WERI-Rb-1 (cell line): ENCODE measurements at places on chromosomes 16 and 17.

DNA sequence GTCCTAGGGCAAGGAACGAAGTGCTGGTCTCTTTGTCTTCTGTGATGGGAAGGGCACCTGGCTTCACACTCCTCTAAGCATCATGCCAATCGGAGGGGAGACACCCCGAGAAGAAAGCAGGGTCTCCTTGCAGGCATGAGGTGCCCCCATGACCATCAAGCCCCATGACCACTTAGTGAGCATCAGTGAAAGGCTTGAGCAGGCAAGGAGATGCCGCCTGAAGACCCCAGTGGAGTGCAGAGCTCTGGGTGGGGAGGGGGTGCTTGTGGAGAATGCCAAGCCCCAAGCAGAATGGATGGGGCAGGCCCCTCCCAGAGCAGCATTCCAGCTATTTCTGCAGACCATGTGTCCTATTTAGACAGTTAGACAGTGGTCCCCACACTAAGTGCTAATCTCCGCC, 232.7 kb upstream of the TNRC6C start:
- DNase-seq = no peak

DNA sequence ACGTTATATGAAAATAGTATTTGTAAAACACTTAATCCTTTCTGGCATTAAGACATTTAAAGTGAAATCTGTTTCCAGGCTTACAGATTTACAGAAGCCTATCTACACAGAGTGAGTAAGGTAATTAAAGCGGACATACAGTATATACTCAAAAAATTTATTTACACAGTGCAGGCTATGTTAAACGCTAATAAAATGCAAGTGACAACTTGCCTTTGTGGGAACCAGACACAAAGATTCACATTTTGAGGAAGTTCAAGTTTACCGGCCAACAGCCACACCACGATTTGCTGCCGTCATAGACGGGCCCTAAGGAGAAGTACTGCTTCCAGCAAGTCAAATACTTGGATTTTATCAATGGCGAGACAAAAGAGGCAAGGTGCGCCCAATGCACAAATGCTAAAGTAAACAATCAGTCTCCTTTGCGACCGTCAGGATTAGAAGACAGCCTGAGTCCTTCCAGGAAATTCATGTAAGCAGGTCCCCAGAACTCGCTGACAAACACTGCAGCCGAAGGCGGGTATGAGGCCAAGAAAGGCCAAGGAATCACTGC, 801 bp downstream of the VPS35 start:
- DNase-seq = no peak

- no peak for DNase-seq
Observed at GRCh38 chr17:4033751-4034251, 69.6 kb upstream of the ATP2A3 start.

- DNase-seq = peak; percentile 95
Observed at GRCh38 chr17:57636985-57637665, 108.0 kb downstream of the CCDC182 start.

DNA sequence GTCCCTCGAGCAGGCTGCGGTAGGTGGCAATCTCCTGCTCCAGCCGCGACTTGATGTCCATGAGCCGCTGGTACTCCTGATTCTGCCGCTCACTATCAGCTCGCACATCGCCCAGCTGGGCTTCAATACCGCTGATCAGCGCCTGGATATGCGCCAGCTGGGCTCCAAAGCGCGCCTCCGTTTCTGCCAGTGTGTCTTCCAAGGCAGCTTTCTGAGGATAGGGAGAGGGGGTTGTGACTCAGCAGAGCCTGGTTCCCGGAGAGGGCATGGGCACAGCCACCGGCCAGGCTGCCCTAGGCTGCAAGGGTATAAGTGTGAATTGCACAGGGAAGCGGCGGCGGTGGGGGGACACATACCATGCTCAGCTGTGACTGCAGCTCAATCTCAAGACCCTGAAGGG, 4.3 kb downstream of the KRT19 start:
- no peak for DNase-seq

- peak; percentile 57 for DNase-seq
Observed at GRCh38 chr16:22318690-22319358, 21.6 kb downstream of the POLR3E start.

DNA sequence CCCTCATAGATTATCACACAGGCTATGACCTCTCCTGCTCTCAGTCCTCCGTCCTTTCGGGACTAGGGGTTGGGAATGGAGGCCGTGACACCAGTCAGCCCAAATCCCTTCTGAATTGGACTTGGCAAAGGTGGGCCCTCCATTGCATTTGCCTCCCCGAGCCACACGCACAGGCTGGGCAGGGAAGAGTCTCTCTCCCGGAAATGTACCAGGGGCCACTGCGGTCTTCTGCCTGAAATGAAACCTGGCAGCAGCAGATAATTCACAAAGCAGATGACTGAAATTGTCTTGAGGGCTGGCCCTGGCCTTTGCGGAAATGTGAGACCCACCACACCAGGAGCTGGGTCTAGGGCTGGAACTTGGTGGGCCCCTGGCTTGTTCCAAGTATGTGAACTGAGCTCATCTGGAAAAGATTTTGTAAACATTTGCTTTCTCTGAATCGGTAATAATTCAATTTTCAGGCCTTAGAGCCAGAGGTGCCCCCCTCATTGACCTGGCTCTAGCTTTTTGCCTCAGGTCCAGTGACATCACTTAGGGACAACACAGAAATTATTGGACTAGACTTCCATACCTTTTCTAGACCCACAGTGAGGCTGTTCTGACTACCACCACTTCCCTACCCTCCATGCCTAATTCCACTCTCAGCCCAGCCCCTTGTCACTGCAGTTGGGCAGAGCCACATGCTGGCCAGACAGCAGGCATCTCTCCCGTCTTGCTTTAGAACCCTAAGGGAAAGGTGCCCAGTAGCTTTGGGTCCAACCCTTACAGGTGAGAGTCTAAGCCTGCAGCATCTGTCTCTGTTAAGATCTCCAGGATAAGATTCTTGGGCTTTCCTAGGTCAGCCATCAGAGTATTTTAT, 75.2 kb downstream of the CCDC182 start:
- DNase-seq = peak; percentile 14

- no peak for DNase-seq
Observed at GRCh38 chr17:34371405-34372100, 8.5 kb upstream of the CCL1 start.

DNA sequence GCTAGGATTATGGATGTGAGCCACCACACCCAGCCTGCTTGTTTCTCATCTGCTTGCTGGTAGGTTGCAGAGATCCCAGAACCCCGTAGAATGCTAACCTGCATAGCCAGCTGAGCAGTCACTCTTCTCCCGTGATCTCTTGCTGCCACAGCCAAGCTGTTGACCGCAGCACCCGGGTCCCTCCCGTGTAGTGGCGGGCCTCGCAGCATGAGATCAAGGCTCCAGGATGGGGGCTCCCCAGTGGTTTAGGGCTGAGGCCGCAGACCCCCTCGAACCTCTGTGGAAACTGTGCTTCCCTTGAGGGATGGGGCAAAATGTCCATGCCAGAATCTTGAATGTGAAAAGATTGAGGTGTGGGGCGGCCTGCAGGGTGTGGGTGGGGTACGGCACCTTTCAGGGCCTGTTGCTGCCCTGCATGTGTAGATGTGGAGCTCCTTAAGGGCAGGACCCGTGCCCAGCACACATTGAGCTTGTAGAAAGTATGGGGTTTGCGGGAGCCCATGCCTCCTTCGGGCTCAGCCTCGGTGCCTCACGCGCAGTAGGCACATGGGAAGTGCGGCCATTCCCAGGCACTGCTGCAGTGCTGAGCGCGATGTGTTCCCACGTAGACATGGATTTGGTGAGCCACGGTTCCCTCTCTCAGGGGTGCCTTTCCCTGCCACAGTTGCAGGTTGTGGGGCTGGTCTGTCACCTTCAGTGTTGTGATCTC, 99.9 kb downstream of the BANP start:
- DNase-seq = no peak

GRCh38 chr16:67944690-67945391, 921 bp upstream of the LCAT start:
- DNase-seq = no peak

GRCh38 chr16:80546249-80546648, 5.5 kb downstream of the DYNLRB2 start:
- DNase-seq = no peak

DNA sequence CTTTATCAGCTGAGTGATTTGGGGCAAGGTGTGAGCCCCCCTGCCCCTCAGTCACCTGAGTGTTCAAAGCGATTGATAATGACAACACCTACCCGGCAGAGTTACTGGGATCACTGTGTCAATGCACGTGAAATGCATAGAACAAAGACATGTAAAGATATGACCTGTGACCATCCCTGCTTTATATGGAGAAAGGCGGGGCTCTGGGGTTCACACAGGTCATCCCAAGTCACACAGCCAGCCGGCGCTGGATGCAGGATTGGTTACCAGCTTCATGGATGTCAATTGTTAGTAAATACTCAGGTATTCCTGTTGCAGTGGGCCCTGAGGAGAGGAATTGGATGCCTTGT, 64.4 kb downstream of the CRISPLD2 start:
- no peak for DNase-seq

DNA sequence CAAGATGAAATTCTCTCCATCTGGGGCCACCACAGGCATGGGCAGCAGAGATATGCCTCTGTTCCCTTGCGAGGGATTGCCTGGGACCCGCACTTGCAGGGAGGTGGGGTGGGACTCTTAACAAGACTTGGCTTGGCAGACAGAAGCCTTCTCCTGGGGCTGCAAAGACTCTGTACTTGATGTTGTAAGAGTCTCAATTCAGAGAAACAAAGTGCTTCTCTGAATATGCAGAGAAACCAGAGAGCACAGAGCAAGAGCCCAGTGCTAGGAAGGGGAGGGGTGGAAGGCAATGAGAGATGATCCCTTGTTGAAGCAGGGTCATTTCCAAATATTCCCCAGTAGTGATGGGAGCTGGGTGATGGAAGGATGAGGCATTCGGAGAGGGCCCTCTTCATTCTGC, 2.2 kb downstream of the MMP28 start:
- DNase-seq = no peak

DNA sequence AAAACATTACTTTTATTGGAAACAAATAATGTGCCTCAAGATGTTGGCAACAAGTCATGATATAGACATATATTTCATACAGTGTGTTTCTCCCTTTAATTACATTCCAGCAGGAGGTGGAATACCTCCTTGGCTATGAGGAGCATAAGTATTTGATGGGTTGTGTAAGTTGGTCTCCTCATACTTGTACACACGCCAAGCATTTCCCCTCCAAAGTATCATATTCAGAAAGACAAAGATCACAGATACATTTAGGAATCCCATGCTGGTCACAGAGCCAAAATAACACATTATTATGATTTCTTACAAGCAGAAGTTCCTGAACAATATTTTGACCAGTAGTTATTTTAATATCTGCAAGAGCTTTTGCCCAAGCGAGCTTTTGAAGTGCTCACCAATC, 57.8 kb downstream of the WSB1 start:
- no peak for DNase-seq

GRCh38 chr16:54066451-54067105, 220.0 kb downstream of the IRX3 start:
- DNase-seq = no peak

DNA sequence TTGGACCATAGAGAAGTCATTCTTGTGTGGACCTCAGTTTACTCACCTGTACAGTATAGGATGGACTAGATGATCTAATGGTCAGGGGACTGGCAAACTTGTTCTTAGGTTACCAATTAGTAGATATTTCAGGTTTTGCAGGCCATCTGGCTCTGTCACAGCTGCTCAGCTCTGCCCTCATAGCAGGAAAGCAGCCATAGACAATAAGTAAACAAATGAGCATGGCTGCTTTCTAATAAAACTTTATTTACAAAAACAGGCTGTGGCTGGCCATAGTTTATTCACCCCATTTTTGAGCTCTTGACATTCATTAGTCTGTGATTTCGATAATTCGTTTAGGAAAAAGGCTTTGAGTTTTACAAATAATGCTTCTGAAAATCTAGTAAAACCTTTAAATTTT, 12.7 kb downstream of the BPTF start:
- DNase-seq = no peak

DNA sequence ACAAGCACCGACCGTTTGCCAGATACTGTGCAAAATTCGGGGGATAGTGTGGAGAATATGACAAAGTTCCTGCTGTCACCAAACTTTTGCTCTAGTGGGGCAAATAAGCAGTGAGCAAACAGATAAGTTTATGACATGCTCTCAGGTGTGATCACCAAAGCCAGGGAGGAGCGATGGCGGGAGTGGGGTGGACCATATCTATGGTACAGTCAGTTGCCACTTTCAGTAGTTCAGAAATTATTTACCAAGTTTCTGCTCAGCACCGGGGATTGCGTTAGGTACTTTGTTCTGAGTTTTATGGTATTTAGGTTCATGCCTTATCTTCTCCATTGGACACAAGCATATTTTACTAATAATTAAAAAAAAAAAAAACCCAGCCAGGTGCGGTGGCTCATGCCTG, 11.9 kb downstream of the MSI2 start:
- no peak for DNase-seq

GRCh38 chr17:15918661-15919259, 26.2 kb upstream of the ADORA2B start:
- no peak for DNase-seq

- DNase-seq = no peak
Observed at GRCh38 chr16:72743011-72743761, 304.7 kb downstream of the ZFHX3 start.

DNA sequence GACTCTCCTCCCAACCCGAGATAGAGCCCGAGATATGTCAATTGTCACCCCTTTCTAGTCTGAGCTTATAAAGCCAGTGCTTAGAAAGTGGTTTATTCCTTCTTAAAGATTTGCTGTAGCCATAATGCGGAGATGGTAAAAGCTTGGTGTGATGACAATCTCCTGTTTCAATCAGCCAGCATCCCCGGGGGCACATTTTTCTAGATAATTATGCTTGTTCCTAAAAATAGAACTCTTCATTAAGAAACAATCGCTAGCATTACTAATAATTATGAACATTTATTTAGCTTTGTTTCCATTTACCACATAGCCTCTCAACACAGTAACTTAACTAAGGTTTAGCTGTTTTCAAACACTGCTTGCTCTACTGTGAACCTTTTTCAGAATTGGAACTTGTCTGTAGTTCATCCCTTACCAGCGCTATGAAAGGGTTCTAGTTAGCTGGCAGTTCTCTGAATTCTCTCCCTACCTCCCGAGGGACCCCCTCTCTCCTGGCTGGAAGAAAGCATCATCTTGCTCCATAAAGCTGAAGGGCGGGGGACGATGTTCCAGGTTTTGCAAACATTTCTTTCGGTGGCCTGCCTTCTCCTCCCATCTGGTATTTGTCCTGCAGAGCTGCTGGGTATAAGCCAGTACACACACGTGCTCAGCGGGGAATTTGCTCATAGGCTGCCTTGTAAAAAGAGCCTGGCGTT, 922 bp upstream of the MRPL58 start:
- DNase-seq = peak; percentile 67

- DNase-seq = no peak
Observed at GRCh38 chr16:78684655-78685375, 585.4 kb downstream of the WWOX start.

- no peak for DNase-seq
Observed at GRCh38 chr16:24174504-24174903, 81.6 kb upstream of the CACNG3 start.

GRCh38 chr16:67326472-67327309, at the start of the genes KCTD19 and LRRC36:
TSS of gene KCTD19 (minus strand) at chr16:67326741. CDS start at chr16:67326707, 34 bp downstream.
TSS of gene LRRC36 (plus strand) at chr16:67326815. CDS start at chr16:67326863, 48 bp downstream.
- peak; percentile 82 for DNase-seq

DNA sequence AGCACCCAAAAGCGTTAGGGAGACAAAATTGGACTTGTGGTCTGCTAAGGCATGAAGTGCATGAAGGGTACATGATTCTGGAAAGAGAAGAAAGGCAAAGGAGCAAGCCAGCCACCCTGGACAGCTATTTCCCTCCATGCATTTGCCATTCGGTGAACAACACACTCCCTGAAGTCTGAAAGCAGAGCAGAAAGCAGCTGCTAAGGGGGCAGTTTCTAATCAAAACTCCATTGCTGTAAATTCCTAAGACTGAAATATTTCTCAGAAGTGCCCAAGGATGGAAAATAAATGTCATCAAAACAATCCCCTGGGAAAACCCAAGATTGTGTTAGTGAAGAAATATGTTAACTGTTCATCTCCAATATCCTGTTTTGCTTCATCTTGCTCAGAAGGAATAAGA, 44.3 kb downstream of the PMP22 start:
- DNase-seq = no peak
